ENCODE measurements at places on chromosomes 4 and X. TPM values are rescaled to one million over a fixed set of nuclear protein-coding genes. Genes with fewer than 3 reads are reported as not detected.

DNA sequence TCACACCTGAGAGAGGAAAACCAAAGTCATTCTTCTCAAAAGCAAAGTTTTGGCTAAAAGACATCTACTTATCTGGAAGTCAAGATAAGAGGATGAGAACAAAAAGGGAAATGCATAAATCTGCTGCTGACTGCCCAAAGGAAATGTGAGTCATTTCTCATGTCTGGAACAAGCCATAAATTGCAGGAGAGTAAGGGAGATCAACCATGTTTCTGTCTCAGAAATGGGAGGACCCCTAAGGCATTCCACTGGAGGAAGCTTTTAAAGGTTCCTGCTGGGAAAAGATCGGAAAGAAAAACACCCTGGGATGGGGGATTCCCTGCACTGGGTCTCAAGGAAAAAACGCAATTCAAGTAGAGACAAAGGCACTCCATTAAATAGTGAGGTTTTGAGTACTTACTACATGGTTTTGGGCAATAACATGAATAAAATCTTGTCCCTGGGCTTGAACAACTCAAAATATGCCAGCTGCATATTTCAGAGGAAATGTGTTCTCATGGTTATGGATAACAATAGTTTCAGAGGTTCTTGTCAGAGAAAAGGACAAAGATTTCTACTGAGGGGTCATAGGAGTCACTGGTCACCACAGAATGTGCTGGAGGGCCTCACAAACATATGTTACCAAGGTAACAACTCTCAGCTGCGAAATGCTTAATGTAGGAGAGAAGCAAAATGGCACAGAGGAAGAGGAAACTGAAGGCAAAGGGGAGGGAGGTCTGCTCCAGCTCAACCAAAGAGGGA is 19.3 kb downstream of the GPR143 start:
- DNase-seq = no peak
- H3K27ac ChIP-seq = peak overlapping the region; percentile 49
- peaks cover 12% of the 10 kb centered on the region for H3K4me1 ChIP-seq
- H3K27me3 ChIP-seq = peaks cover 3% of the 10 kb centered on the region
- H3K4me3 ChIP-seq = no peak overlapping the region

GRCh38 chr4:145935253-145936141 is 3.1 kb downstream of the ZNF827 start:
- H3K27me3 ChIP-seq = no peaks in the 10 kb centered on the region
- H3K36me3 ChIP-seq = peaks cover 12% of the 10 kb centered on the region
- DNase-seq = peak; percentile 47
- peak overlapping the region; percentile 92 for H3K4me3 ChIP-seq
- peak overlapping the region; percentile 96 for H3K27ac ChIP-seq

GRCh38 chr4:151152028-151152427 is 52.6 kb downstream of the RPS3A start:
- H3K27ac ChIP-seq = no peak overlapping the region
- H3K4me3 ChIP-seq = no peak overlapping the region
- H3K4me1 ChIP-seq = no peaks in the 10 kb centered on the region
- peaks cover 6% of the 10 kb centered on the region for H3K27me3 ChIP-seq

IL13RA2 gene
- not detected for total RNA-seq

DNA sequence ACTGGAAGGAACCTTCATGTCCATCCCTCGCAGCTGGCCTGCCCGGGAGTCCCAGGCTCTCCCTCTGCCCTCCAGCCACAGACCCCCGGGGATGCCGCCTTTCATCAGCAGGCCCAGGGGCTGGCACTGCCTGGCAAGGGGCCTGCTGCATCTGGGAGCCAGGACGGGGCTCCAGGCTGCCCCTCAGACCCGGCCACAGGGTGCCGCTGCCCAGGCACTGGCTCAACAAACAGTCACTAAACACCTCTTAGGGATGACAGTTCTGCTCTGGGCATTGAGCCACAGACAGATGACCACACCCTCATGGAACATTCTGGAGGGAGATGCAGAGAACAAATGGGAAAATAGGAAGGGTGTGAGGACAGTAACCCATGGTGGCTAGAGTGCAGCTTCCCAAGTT is 109.3 kb downstream of the HMX1 start:
- DNase-seq = peak; percentile 2
- H3K36me3 ChIP-seq = no peaks in the 10 kb centered on the region
- H3K4me1 ChIP-seq = no peaks in the 10 kb centered on the region
- H3K27ac ChIP-seq = no peak overlapping the region
- H3K27me3 ChIP-seq = no peaks in the 10 kb centered on the region

DNA sequence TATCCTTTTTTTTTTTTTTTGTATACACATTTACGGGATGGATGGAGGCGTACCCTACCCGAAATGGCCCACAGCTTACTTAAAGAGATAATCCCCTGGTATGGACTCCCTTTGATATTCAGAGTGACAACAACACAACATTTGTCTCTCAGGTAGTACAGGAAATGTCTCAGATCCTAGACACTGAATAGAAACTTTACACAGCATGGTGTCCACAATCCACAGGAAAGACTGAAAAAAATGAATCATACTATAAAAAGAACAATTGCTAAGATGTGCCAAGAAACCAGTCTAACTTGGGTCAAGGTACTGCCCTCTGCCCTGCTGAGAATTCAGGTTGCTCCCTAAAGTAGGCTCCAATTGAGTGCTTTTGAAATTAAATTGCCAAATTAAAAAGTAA is 100.8 kb upstream of the LANCL3 start:
- H3K27me3 ChIP-seq = no peaks in the 10 kb centered on the region
- no peaks in the 10 kb centered on the region for H3K4me1 ChIP-seq
- no peaks in the 10 kb centered on the region for H3K36me3 ChIP-seq
- H3K27ac ChIP-seq = no peak overlapping the region
- no peak for DNase-seq

GRCh38 chrX:106415276-106415895 is 196.4 kb upstream of the RADX start:
- DNase-seq = no peak
- peaks cover 7% of the 10 kb centered on the region for H3K27me3 ChIP-seq
- no peak overlapping the region for H3K27ac ChIP-seq
- H3K4me1 ChIP-seq = no peaks in the 10 kb centered on the region
- H3K36me3 ChIP-seq = no peaks in the 10 kb centered on the region

IL15 gene
- total RNA-seq = 3.3 TPM

DNA sequence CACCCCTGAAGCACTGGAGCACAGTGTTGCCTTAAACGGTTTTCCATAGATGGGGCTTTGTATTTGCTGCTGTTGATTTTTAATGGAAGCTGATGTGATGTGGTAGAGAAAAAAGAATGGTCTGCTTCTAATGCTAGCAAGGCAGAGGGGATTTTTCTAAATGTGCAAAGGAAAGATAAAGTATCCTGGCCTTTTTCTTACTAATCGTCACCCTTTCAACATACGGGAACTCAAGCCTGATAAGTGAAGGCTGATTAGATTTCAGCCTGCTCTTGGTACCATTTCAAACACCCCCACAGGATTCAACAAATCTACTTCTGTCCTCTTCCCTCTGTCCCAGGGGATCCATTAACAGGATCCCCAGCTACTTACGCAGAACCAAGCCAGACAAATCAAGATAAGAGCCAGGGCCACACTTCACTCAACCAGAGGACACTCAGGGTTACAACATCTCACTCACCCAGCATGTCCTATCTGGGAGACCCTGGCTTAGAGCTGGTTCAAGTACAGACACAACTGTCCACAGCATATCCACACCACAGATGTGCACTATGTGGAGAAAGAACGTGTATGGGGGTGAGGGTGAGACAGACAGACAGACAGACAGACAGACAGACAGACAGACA is 180.0 kb downstream of the SH3KBP1 start:
- no peaks in the 10 kb centered on the region for H3K27me3 ChIP-seq
- no peak for DNase-seq
- no peak overlapping the region for H3K4me3 ChIP-seq
- peaks cover 28% of the 10 kb centered on the region for H3K4me1 ChIP-seq
- peak overlapping the region; percentile 61 for H3K27ac ChIP-seq

GRCh38 chr4:7254736-7255487 is 62.6 kb downstream of the SORCS2 start:
- H3K36me3 ChIP-seq = no peaks in the 10 kb centered on the region
- peaks cover 1% of the 10 kb centered on the region for H3K27me3 ChIP-seq
- DNase-seq = no peak
- no peak overlapping the region for H3K27ac ChIP-seq
- no peak overlapping the region for H3K4me3 ChIP-seq
- no peaks in the 10 kb centered on the region for H3K4me1 ChIP-seq

DNA sequence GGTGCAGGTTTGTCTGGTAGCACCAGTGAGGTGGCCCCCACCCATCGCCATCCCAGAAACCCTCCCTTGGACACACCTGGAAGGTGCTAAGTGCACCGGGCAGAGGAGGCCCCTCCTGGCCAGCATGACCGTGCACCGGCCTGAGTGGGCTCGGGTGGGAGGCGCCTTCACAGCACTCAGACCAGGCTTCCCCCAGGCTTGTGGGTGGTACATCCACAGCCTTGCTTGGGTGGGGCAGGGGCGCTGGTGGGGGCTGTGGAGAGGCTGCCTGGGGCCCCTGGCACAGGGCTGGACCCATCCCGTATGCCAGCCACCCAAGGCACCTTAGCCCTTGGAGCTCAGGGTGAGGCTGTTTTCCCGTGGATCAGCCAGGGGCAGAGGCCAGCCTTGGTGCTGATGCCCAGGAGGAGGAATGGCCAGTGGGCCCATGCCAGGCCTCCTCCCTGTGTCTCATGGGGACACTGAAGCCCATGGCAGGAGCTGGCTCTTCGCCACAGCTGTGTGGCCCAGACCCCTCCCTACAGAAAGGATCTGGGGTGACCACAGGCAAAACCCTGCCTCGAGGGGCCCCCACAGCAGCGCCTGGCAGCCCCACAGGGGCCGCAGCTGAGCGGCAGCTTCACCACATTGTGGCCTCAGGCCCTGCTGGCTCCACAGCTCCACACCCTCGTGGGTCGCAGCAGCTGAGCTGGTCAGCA is 21.4 kb downstream of the NKX1-1 start:
- peak; percentile 22 for DNase-seq
- H3K4me1 ChIP-seq = no peaks in the 10 kb centered on the region
- no peak overlapping the region for H3K27ac ChIP-seq

HSPA4L gene
- total RNA-seq = 0.06 TPM

DNA sequence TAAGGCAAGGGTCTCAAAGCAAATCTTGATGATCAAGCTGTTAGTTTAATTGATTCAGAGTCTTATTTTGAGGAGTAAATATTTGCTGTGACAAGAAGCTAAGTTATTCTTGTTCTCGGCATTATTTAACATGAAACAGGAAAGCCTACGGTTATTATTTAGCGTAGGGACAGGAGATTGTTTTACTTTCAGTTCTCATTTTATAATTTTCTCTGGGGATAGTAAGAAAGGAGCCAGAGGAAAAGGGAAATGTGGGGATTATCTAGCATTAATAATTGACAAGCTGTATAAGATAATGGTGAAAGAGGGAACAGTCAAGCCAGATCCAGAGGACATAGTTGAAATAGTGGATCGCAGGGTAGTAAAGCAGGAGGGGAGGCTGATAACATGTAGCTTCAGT is 39.7 kb upstream of the PARM1 start:
- no peak overlapping the region for H3K4me3 ChIP-seq
- no peaks in the 10 kb centered on the region for H3K36me3 ChIP-seq
- no peaks in the 10 kb centered on the region for H3K27me3 ChIP-seq
- DNase-seq = no peak

FAT4 gene
- 0.03 TPM for total RNA-seq

FAM47A gene
- total RNA-seq = not detected

DNA sequence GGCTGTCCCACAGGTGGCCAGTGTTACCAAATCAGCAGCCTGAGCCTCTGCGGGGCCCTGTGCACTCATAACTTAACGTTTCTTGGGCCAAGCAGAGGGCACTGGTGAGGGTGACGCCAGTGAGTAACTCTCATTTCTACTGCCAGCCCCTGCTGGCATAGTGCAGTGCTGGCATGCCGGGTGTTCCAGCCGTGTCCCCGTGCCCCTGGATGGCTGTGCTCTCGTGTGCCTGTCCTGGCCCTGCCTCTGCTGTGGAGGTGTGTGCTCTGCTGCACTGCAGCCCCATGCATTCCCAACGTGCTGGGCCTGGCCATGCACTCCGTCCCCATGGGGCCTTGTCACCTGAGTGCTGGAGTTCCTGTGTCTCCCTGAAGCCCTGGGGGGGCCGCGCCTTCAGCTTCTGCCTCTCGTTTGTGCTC is 14.7 kb downstream of the TBC1D14 start:
- peaks cover 55% of the 10 kb centered on the region for H3K4me1 ChIP-seq
- H3K36me3 ChIP-seq = peaks cover 36% of the 10 kb centered on the region
- no peak overlapping the region for H3K27ac ChIP-seq
- H3K27me3 ChIP-seq = no peaks in the 10 kb centered on the region
- no peak for DNase-seq

DNA sequence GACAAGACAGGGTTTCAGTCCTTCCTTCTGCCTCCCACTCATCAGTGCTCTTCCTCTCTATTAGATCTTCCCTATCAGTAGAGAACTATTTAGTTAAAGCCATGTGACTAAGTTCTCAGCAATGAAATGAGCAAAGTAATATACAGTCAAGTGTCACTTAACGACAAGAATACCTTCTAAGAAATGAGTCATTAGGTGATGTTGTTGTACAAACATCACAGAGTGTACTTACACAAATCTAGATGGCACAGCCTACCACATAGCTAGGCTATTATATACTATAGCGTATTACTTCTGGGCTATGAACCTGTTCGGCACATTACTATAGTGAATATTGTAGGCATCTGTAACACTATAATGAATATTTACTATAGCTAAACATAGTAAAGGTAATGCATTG is 71.3 kb downstream of the POU4F2 start:
- no peak overlapping the region for H3K4me3 ChIP-seq
- no peaks in the 10 kb centered on the region for H3K27me3 ChIP-seq
- H3K4me1 ChIP-seq = no peaks in the 10 kb centered on the region
- no peaks in the 10 kb centered on the region for H3K36me3 ChIP-seq
- DNase-seq = no peak
- H3K27ac ChIP-seq = no peak overlapping the region

DNA sequence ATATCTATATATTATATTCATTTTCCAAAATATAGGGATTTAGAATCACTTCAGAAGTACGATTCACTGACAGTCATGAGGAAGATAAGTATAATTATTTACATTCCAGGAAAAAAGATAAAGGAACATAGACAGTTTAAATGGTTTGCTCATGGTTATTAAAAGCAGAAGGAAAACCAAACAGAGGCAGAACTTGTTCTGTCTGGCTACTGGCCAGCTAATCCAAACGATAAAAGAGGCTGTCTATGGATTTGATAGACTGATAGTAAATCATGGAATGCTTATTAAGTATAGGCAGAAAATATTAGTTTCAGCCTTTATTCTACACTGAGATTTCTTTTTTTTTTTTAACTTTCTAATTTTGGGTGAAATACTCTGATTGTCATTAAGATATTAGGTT is 50.2 kb downstream of the RPGR start:
- peaks cover under 1% of the 10 kb centered on the region for H3K4me1 ChIP-seq
- no peaks in the 10 kb centered on the region for H3K27me3 ChIP-seq
- DNase-seq = no peak
- H3K4me3 ChIP-seq = no peak overlapping the region

MFAP3L gene
- 1.7 TPM for total RNA-seq

DMRTC1 gene
- 0.28 TPM for total RNA-seq

Measured in activated naive CD8-positive, alpha-beta T cell treated with anti-CD3 and anti-CD28 coated beads, Interleukin-2, amount 10 ng/mL, durations not matched to agents 7 days and 5 days (primary cell).